Esophagus squamous epithelium (tissue), 5 donors: ENCODE measurements at places on chromosomes 16 and 17.

- no peak for DNase-seq
These were observed 68.7 kb downstream of the RAI1 start for GRCh38 chr17:17749921-17750320.

- no peak for DNase-seq
These were observed 8.1 kb downstream of the ZCCHC14 start for GRCh38 chr16:87484487-87485331.

DNA sequence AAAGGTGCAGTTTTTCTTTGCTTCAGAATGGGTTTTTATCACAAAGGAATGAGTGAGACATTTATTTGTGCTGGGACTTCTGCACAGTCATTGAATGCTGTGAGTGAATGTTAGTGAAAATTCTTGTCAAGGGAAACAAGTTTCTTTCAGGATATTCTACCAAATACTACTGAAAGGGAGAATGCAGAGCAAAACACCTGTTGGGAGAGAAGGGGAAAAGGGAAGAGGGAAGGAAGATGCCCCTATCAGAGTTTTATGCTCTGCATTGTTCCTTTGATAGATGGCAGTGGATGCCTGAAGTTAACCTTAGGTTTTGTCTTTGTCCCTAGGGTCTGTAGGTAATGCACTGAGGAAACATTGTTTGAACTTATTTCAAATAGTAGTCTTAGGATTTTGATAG, 3.1 kb downstream of the GGNBP2 start:
- no peak for DNase-seq

GRCh38 chr16:62059527-62059926, 23.3 kb upstream of the CDH8 start:
- no peak for DNase-seq

- DNase-seq, result no peak
These were observed 425.8 kb downstream of the GRIN2A start for GRCh38 chr16:9756434-9756833.

GRCh38 chr17:49223168-49223516, 7.4 kb downstream of the PHOSPHO1 start:
- no peak for DNase-seq

DNA sequence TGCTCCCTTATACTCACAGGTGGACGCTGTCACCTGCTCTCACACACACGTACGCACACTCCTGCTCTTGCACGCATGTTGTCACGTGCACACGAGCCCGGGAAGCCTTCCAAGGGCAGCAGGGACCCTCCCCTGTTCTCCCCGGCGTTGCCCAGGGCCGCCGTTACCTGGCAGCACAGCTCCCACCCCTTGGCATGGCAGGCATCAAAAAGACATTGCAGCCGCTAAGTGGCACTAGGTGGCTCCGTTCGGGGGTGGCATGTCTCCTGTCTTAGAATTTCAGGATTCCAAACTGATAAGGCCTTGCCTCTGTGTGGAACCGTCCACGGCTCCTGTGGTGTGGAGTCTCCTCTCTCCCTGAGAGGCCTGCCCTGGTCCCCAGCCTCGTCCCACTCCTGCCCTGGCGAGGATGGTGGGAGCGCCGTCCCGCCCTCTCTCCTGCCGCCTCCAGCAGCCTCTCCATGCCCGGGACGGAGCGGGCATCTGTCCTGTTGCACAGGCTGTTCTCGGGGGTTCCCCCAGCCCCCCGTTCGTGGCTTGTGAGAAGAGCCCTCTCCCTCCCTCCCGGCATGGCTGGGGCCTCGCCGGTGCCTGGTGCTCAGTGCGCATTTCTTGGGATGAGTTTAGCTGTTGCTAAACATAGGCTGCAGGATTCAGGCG, 126.7 kb upstream of the GSE1 start:
- no peak for DNase-seq

GRCh38 chr16:58843675-58844074, 109.6 kb upstream of the GOT2 start:
- DNase-seq, result no peak

DNA sequence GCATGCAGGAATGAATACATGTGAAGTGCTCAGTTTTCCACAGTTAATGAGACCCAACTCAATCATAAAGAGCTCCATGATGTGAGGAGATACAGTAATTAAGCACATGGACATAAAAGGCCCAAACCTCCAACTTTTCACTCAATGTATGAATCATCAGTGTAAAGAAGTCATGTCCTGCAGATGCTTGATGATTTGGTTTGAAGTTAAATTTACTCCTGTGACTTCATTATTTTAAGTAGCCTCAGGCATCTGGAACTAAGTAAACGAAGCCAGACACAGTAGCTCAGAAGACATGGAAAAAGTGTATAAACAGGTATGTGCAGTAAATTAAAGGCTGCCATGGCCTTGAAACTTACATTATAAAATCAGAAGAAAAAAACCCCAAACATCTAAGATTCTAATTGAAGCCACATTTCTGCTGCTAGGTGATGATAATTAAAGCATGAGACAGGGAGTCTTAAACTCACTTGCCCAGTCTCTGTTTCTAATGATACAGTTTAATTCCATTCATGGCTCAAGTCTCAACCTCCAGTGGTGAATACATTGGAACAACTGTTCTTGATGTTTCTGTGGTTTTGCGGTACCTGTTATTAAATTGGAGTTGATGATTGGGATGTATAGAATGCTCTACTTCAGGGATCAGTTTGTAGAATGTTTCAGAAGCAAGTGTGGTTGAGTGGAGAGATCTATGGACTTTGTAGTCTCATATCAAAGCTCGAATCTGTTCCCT, 28.9 kb upstream of the CCL2 start:
- no peak for DNase-seq

- DNase-seq, result no peak
These were observed 47.8 kb upstream of the HAS3 start for GRCh38 chr16:69057400-69058378.

DNA sequence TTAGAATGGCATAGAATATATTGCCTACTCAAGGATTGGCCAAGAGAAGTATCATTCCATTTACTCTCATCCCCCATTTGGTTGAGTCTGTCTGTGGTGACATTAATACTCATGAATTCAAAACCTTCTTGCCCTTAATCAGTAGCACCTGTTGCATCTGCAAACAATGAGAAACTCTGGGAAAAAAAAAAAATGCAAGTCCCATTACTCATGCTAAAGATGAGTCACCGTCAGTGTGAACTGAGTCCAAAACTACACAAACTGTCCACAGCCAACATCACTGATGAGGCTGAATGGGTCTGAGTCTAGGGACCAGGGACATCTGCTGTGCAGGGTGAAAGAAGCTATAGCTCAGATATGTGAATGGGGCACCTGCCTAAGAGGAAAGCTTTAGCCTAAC, 96.9 kb upstream of the ADAMTS18 start:
- DNase-seq, result no peak

DNA sequence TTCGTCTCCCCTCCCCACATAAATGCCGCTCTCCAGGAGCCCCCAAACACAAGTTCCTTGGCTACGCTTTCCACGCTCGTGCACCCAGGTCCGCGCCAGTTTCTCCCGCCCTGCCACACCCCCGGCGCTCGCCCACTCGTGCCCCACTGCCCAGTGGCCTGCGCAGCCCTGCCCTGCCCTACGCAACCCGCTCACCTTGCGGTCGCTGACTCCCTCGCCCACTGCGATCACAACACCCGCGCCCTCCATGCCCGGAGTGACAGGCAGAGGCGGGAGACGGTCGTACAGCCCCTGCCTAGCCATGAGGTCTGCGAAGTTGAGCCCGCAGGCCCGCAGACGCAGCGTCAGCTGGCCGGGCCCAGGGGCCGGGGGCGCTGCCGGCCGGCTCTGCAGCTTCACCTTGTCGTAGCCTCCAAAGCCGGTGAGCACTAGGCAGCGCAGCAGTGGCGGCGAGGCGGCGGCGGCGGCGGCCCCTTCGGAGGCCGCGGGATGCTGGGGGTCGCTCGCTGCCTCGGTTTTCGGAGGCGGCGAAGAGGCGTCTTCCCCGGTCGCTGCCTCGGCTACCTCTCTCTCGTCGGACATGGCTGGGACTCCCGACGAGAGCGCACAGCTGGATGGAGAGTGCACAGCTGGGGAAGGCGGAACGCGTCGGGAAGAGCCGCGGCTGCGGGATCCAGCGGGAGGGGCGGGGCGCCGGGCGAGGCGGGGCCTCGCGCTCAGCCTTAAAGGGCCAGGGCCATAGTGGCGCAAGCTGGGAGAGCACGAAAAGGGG, at the start of gene VAT1:
VAT1 (minus strand) TSS at position 645 of the 772 bp plus-strand sequence; CDS start at position 582, 63 bp downstream.
- no peak for DNase-seq

GRCh38 chr17:29292071-29292991, 1.6 kb downstream of the NUFIP2 start:
- no peak for DNase-seq

DNA sequence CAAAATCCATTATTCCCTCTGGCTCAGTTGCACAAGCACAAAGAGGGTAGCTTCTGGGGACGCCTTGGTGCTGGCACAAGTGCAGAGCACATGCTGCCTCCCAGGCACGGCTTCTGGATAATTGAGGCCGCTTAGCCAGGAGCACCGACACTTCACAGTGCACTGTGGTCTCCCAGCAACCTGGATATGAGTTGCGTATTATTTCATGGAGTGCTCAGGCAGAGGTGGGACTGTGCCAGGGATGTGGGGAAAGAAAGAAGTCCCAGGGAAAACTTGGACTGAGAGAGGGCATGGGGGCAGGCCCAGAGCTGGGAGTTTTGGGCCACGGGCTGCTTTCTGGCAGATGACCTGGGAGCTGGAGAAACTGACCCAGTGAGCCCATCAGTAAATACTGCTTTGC, 37.5 kb downstream of the MPRIP start:
- no peak for DNase-seq
